ENCODE measurements at places on chromosomes 5 and 9.

GRCh38 chr5:147648597-147648996, 133.9 kb downstream of the JAKMIP2 start:
- DNase-seq: no peak

DNA sequence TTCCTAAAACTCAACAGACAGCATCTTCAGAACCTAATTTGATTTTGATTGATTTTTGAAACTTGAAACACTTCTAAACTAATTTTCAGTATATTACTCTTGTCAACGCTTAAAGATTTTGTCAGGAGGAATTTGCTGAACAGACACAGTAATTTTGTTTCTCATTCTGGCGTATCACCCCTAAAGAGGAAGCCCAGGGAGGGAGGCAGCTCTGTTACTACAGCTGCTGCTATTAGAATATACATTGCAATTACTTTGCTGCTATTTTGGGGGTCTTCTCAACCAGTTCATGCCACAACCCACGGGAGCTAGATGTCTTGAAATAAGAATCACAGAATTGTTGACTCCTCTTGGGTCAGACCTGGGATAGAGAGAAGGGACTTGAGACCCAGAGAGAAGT, 122.6 kb downstream of the TLR4 start:
- DNase-seq: peak; percentile 48

GRCh38 chr5:68436686-68437520, 221.3 kb downstream of the PIK3R1 start:
- no peak for DNase-seq

DNA sequence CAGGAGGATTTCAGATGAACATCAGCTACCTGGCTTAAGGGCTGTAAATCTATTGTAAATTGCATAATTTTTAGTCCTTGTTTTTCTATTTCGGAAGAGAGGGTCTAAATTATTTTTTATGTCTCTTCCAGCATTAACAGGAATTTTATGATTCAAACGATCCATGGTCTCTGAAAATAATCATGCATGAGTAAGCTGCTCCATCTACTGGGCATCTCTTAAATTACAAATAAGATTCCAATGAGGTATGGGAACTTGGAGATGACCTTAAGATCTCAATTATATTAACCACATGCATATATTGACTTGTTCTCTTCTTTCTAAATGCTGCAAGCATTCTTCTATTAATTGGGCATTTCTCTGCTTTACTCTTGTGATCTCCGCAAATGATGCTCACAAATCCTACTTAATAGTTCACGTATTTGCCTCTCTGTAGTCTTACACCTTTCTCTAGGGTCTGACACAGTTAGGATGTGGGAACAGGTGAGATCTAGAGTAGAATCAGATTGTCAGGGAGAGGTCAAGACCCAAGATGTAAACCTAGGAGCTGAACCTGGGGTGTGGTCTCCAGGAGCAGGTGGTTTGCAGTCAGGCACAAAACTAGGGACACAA, 86.9 kb downstream of the NUDT12 start:
- DNase-seq: peak; percentile 12

- DNase-seq: no peak
Observed at GRCh38 chr5:135481909-135482311, 29.8 kb upstream of the TIFAB start.

- DNase-seq: no peak
Observed at GRCh38 chr5:178432421-178433272, 157.5 kb downstream of the COL23A1 start.

- DNase-seq: no peak
Observed at GRCh38 chr9:73116880-73117279, 34.8 kb upstream of the ANXA1 start.

DNA sequence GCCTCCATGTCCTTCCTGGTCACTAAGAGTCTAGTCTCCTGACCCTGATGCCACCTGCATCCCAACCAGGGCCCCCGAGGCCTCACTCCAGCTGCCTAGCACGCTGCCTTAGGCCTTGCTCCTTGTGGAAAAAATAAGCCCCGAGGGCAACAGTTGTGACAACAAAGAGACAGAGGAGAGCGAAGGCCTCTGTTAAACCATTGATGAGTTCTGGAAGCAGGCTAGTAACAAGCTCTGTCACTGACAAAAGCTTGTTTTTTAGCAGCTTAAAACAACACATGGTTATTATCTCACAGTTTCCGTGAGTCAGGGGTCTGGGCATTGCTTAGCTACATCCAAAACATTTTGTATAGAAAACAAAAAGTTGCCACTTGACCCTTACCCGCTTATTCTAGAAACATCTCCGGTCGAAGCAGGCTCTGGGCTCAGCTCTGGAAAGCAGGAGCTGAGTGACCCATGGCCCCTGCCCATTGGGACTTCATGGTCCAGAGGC, 48.2 kb upstream of the TBC1D2 start:
- no peak for DNase-seq

GRCh38 chr5:10301842-10302610, 5.7 kb downstream of the CMBL start:
- DNase-seq: no peak

- no peak for DNase-seq
Observed at GRCh38 chr5:7759951-7760580, 90.9 kb downstream of the CFAP90 start.

DNA sequence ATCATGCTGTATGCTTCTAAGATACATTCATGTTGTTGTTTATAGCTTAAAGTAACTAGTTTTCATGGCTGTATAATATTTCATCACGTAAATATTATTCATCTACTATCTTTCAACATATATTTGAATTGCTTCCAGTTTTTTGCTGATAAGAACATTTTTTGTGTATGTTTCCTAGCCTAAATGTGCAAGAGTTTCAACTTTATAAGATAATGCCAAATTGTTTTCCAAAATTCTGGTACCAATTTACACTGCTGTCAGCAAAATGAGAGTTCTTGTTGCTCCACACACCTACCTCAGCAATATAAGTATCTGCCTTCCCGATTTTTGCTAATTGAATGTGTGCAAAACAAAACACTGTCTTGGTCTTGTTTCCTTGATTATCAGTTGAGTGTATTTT, 178.3 kb downstream of the CRB2 start:
- no peak for DNase-seq

DNA sequence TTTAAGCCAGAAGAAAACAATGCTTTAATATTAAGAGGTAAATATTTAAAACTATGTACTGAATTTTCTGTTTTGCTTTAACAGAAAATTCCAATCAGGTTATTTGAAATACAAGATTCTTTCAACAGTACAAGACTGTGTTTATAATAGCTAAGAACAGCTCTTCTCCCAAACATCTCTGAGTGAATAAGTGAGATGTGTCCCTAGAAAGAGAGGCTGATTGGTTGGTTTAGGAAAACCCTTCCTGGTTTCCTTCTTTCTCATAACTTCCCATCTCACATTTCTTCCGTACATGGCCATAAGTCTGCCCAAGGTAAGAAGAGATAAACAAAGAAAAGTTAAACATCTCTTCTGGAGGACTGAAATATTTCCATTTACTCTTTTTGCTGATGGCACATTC, 145.9 kb downstream of the FANCC start:
- DNase-seq: no peak

- peak; percentile 93 for DNase-seq
Observed at GRCh38 chr5:170293273-170293672, 4.3 kb downstream of the LCP2 start.

DNA sequence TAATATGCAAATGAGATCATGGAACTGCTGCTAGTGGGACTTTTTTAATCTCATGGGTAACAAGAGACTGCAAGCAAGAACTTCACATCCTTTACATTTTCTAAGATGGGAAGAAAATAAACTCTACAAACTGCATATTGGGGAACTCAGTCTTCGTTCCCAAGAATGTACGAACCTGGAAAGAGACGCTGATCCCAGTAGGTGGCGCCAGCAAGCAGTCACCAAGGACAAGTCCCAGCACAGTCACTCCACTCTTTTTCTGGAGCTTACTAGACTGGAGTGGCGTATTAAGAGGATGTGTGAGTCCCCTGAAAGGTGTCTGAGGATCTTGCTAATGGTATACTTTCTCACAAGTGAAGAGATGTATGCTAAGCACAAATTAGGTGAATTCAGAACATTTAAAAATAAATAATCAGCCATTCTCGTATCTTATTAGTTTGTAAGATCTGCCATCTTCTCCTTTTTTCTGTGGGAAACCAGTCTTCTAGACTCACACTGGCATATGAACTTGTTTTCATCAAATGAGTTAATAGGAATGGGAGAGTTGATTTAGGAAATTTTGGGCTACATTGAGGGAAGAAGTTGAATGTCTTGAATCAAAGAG, 16.0 kb upstream of the PUM3 start:
- peak; percentile 38 for DNase-seq

DNA sequence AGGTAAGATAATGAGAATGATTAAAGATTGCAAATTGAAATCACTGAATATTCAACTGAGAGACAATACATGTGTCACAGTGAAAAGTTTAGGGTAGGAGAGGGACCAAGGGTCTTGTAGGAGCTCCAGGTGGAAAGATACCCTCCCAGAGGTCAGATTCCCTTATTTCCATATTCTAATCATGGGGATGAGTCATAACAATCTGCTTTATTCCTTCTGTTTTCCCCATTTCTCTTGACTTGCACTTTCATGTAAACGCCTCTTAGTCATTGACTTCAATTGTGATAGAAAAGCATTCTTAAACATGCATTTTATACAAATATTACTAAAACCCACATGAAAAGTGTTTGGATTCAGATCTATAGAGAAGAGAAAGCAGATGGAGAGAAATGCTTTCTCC, 81.3 kb upstream of the CTSL start:
- no peak for DNase-seq

GRCh38 chr5:150244209-150244608, 45.4 kb downstream of the CAMK2A start:
- DNase-seq: no peak

- DNase-seq: no peak
Observed at GRCh38 chr9:18136354-18136994, 337.5 kb upstream of the ADAMTSL1 start.

DNA sequence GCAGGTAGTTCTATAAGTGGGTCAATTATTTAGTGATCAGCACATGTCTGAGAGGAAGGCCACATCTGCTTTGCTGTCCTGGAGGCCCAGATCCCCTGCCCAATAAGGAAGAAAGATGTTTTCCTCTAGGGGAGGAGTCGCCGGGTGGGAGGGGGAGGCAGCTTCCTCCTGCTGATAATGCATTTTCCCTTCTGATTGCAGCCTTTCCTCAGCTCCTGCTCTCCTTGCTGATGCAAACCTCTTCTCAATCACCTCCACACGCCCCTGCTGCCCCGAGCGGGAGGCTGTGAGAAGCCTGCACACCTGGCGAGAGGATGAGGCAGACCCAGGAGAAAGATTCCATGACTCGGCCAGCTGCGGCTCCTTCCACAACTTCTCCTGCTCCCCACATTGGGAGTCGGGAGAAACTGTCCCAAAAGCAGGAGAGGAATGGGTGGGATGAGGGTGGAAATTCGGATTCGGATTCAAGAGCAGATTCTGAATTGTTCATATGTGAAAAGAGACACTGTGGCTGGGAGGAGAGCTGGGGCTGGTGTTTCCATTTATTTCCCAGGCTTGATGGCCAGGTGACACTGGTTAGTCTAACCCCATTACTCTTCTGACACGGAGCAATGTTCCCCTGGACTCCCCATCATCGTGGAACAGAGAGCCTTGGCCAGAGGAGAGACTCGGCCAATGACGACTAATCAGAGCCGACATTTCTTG, 6.8 kb upstream of the NTNG2 start:
- no peak for DNase-seq

DNA sequence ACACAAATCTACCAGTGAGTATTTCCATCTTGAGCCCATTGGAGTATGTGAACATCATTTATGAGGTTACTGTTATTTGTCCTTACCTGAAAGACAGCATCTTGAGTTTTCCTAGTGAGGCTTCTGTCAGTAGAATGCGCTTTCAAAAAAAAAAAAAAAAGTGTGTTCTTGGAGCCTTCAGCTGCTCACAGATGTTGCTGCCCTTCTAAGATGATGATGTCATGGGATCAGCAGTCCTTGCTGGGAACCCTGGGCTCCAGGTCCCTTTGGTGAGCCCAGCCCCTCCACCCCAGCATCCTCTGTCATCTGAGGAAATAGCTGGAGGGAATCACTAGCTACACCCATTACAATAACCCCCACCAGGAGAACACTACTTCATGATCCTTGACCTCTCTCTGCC, 83.3 kb downstream of the ATPSCKMT start:
- DNase-seq: no peak

DNA sequence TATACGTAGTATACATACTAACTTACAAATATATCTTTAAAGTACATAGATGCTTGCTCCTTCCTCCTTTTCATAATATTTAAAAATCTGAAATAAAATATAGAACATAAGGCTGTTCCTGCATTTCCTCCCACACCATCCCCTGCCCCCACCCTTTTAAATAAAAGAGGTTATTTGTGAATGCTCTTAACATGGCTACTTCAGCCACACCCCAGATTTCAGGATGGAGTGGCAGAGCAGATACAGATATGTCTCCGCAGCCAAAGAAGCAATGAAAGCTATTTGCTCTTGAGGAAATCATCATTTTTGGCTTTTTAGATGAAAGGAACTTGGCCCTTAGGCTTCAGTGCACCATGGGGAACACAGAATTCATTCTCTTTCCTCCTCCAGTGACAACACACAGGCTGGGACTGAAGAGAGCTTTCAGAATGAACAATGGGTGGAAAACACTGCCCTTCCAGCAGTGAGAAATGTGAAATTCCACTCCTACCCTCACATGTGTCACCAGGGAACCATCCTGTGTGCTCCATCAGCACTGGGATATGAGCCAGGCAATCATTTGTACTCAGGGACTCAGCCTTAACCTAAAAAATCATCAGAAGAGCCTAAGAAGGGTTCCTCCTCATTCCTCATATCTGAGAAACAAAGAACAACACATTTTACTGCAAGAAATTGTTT, 134.3 kb downstream of the PPP2R2B start:
- no peak for DNase-seq

DNA sequence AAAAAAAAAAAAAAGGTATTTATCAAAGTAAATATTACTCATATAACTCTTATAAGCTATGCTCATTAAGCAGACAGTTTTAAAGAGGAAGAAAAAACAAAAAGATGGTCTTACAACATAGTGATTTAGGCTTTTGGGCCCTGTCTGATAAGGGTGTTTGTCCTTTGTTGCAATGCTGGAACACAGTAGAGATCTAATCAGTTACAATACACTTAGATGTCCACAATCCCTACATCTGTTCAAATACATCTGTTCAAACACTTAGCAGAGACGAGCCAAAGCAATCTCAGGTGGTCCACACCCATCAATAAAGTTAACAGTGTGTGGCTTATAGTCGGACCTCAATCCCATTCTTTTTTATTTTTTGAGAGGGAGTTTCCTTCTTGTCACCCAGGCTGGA, 11.0 kb downstream of the PRXL2C start:
- no peak for DNase-seq

DNA sequence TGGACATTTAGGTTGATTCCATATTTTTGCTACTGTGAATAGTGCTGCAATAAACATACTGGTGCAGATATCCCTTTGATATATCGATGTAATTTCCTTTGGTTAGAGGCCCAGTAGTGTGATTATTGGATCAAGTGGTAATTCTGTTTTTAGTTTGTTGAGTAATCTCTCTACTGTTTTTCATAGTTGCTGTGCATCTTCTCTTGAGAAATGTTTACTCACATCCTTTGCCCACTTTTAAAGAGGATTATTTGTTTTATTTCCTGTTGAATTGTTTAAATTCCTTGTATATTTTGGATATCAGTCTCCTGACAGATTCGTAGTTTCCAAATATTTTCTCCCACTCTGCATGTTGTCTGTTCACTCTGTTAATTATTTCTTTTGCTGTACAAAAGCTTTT, 352.6 kb upstream of the TARS1 start:
- no peak for DNase-seq

Data from CD14-positive monocyte (primary cell).